ENCODE measurements at places on chromosomes 6 and 20. TPM values are rescaled to one million over a fixed set of nuclear protein-coding genes. Genes with fewer than 3 reads are reported as not detected.

The TREML4 gene
- total RNA-seq = not detected

The SLC22A7 gene
- total RNA-seq = not detected

The CTCFL gene
- total RNA-seq = not detected

The LY6G6D gene
- not detected for total RNA-seq

The CD24 gene
- total RNA-seq = not detected

GRCh38 chr20:52446421-52447224 is 255.0 kb upstream of the ZFP64 start:
- H3K4me3 ChIP-seq = no peak overlapping the region
- no peak for DNase-seq
- no peaks in the 10 kb centered on the region for H3K4me1 ChIP-seq
- no peaks in the 10 kb centered on the region for H3K36me3 ChIP-seq

DNA sequence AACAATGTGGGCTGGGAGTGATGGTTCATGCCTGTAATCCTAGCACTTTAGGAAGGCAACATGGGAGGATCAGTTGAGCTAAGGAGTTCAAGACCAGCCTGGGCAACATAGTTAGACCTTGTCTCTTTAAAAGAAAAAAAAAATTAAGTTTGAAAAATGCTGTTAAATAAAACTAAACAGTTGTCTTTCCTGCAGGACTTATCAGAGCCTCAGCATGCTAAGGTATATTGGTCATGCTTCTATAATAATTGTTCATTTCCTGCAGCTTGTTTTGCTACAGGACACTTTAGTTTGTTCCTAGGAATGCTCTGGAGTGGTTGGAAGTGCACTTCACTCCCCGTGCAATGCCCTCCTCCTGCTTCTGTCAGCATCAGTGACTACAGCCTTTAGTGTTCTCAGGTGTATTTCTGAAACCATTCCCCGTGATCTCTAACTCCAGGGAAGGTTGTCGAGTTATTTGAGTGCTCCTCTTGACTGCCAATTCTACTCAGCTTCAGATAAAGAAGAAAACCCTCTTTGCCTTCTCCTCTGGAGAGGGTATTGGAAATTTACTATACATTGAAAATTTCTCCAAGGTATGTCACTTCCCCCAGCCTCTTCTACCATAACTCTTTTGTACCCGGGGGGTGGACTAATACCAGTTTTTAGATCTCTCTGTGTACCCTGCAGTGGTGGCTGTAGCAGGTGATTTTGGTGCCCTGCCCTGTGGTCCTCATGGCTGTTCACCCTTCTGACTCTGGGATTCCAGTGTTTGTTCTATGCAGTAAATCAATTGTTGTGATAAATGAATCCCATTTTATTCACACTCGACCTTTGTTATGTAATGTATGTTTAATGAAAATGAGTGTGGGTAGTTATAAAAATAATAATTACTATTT is 33.8 kb downstream of the NHLRC1 start:
- DNase-seq = no peak
- no peaks in the 10 kb centered on the region for H3K36me3 ChIP-seq
- H3K4me3 ChIP-seq = no peak overlapping the region
- H3K27me3 ChIP-seq = peaks cover 9% of the 10 kb centered on the region
- no peak overlapping the region for H3K27ac ChIP-seq

- H3K4me3 ChIP-seq = no peak overlapping the region
- peaks cover 4% of the 10 kb centered on the region for H3K36me3 ChIP-seq
- no peak for DNase-seq
Measured at GRCh38 chr6:108671175-108671574, 110.5 kb downstream of the FOXO3 start.

DNA sequence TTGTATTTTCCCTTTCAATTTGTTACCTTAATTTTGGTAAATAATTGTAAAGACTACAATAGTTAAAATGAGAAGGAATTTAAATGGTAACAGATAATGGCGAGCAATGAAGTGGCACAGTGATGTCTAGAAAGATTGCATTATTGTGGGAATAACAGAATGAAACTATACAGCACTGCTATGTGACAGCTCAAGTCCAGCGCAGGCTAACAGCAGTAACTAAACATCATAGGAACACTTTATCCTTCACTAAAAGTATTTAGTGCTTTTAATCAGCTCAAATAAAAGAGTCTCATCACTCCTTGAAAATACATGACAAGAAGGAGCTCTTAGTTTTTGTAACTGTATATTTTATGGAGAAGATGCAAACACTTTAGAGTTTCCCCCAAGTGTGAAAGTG is 190.8 kb downstream of the TENT5A start:
- no peak overlapping the region for H3K27ac ChIP-seq
- H3K4me3 ChIP-seq = no peak overlapping the region
- no peaks in the 10 kb centered on the region for H3K4me1 ChIP-seq

GRCh38 chr6:6230286-6230685 is 90.2 kb downstream of the F13A1 start:
- H3K4me3 ChIP-seq = no peak overlapping the region
- H3K36me3 ChIP-seq = no peaks in the 10 kb centered on the region
- peaks cover 13% of the 10 kb centered on the region for H3K27me3 ChIP-seq
- DNase-seq = no peak
- no peaks in the 10 kb centered on the region for H3K4me1 ChIP-seq
- no peak overlapping the region for H3K27ac ChIP-seq

DNA sequence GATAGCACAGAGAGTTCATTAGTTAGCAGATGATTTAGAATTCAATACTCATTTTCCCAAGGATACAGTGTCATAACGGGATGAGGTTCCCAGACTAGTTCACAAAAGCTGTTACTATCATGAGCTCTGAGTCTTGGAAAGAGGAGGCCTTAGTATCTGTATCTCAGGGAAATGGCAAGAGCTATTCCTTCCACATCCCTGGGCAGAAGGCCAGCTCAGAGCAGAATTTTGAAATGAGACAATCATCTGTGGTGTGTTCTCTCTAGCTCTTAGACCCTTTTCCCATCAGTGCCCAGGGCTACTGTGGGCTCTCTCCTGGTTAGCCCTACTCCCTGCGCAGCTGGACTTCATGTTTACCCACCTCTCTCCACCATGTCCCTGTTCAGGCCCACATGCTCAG is 64.5 kb downstream of the JAG1 start:
- H3K27ac ChIP-seq = no peak overlapping the region
- H3K36me3 ChIP-seq = peaks cover 3% of the 10 kb centered on the region

- peaks cover 79% of the 10 kb centered on the region for H3K36me3 ChIP-seq
- no peaks in the 10 kb centered on the region for H3K27me3 ChIP-seq
- H3K27ac ChIP-seq = peak overlapping the region; percentile 72
- DNase-seq = no peak
- no peak overlapping the region for H3K4me3 ChIP-seq
Measured at GRCh38 chr20:56372850-56373249, 14.1 kb downstream of the FAM210B start.

- H3K27me3 ChIP-seq = peaks cover 25% of the 10 kb centered on the region
- no peaks in the 10 kb centered on the region for H3K4me1 ChIP-seq
Measured at GRCh38 chr6:170108456-170108855, 182.4 kb downstream of the DLL1 start.
